ENCODE measurements at places on chromosomes 6 and 20. TPM values are rescaled to one million over a fixed set of nuclear protein-coding genes. Genes with fewer than 3 reads are reported as not detected.

GRCh38 chr20:51573576-51574243, 31.2 kb upstream of the NFATC2 start:
- DNase-seq = no peak

The ESR1 gene
- 0.28 TPM for total RNA-seq

The SNPH gene
- total RNA-seq = 0.71 TPM

DNA sequence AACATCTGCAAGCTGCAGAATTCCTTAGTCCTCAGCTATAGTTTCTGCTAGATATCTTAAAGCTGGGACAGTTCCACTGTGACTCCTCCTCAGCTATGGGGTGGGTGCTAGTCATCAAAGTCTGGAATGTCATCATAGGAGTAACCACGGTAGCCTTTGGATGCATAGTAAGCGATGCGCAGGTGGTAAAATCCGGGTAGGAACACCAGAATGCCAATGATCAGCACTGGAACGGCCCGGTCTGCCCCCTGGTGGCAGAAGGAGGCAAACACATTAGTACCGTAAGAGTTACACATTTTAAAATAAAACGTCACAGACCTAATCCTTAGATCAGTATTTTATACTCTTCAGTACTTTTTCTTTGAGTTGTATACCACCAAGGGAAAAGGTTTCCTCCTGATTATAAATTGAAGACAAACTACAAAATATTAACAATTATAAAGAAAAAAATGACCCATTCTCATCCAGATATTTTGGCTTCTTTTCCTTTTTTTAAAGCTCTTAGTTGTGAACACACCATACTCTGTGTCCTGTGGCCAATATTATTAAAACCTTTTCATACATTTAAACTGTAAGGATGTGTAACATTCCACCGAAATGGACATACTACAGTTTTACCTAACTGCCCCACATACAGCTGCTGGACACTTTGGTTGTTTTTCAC, 18.9 kb downstream of the PCNA start:
- no peak for DNase-seq

The SLC22A2 gene
- not detected for total RNA-seq

DNA sequence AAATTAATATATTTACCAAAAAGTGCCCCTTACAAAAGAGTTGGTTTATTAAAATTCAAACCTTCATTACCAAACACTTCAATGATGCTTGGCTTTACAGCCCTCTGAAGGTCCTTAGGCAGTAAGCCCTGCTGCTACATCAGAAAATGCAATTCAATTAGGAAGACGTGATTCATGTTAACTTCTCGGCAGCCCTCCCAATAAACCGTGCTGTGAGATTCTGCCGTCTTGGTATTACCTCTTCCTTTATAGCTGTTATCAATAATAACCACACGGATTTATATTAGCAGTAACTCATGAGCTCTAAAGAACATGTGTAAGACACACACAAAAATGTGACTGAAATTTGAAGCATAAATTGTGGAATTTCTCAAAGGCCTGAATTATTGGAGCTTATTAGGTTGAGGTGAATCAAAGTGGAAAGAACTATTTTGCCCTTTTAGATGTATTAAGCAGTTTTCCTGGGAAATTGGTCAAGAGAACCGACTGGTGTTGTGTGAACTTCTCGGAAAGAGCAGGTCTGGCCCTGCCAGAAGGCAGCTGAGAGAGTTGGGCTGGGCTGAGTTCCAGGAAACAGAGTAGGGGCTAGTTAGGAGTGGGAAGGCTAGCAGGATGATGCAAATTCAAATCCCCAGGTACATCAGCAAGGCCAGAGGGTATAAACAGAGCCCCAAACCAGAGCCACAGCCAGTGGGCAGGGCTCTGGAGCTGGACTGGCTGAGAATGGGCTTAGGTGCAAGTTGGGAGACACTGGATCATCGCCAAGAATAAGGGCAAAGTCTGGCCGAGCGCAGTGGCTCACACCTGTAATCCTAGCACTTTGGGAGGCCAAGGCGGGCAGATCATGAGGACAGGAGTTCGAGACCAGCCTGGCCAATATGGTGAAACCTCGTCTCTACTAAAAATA, 33.1 kb downstream of the FGD2 start:
- no peak for DNase-seq

- DNase-seq = no peak
These were observed 36.0 kb upstream of the IRF4 start for GRCh38 chr6:355373-356208.

The RIOK1 gene
- 21.3 TPM for total RNA-seq

- DNase-seq = no peak
These were observed 83.6 kb downstream of the MRPL14 start for GRCh38 chr6:44043479-44044153.

DNA sequence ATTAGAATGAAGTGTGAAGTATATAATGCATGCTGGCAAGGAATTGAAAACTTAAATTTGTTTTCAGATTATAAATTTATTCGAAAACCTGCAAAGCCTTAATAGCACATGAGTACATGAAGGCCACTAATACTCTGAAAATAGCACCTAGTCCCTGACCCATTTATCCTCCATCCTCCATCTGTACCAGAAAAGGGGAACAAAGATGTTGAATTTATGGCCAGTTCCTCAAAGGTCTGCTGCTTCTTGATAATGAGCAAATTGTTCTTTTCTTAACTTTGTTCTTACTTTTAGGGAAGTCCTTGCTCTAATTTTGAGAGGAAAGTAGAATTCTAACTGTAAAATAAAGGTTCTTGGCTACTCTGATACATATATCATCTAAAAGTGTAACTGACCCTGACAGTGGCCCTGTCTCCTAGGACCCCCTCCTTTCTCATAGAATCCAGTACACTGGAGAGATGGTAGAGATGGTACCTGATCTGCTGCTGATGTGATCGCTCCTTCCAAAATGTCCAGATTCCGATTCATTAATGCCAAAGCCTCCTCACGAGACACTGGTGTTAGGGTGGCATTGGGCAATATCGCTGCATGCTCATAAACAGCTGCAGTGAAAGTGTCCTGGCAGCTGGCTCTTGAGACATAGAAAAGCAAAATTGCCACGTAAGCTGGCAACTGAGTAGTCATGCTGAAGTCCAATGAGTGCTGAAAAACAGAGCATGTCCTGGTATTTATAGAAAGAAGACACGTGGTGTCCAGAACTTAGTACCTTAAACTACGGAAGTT, at the start of gene VNN1:
Gene VNN1, minus strand, starts transcription at position 704 of the 783 bp plus-strand sequence. Its CDS starts 20 bp downstream, at position 684.
- DNase-seq = no peak

GRCh38 chr6:119671105-119671504, 321.5 kb upstream of the MAN1A1 start:
- no peak for DNase-seq

GRCh38 chr6:145743332-145743731, 8.0 kb upstream of the EPM2A start:
- DNase-seq = no peak

DNA sequence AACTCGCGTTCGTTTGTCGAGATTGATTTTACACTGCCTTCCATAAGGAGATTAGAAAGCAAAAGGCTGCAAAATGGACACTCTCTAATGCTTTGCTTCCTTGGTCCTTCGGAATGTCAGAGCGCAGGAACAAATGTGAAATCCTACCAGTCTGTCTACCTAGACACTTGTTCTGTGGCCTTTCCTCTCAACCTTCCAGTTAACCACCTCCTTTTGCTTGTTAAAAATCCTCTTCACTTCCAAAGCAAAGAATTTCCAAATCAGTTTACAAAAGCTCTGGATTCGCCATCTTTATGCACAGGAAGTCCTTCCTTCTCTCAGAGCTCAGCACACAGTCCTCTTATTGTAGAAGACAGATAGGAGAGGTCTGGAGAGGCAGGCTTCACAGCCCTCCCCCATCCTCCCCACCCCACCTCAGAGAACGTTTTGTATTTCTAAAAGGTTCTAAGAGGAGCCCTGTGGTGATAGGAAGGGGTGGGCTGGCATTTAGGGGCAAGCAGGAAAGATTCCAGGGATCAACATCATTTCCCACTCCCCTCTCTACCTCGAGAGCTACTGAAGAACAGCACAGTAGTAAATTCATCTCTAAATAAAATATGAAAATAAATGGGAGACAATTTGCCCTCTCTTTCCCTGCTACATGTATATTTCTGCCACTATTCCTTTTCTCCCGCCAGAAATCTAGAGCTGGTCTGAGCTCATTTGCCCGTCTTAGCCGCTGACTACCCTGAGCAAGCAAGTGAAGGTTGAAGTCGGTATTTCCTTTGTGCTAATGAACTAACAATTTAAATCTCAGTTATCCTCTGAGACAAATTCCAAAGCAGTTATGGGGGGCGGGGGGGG, 18.9 kb downstream of the TFAP2A start:
- no peak for DNase-seq

The AKIRIN2 gene
- 24.6 TPM for total RNA-seq

The VARS2 gene
- 30.3 TPM for total RNA-seq

DNA sequence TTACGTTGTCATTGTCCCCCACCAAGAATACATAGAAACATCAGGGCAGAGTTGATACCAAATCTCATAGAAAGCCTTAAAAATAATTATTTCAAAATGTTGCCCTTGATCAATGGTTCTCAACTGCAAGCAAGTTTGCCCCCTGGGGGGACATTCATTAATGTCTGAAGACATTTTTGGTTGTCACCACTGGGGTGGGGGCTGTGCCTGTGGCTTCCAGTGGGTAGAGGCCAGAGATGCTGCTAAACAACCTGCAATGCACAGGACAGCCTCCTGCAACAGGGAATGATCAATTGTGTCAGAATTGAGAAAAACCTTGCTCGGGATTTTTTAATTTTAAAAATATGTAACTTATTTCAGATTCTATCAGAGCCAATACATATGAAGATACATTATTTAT, 130.6 kb upstream of the DOK5 start:
- no peak for DNase-seq

- no peak for DNase-seq
These were observed 55.6 kb downstream of the CARMIL1 start for GRCh38 chr6:25334793-25335192.

DNA sequence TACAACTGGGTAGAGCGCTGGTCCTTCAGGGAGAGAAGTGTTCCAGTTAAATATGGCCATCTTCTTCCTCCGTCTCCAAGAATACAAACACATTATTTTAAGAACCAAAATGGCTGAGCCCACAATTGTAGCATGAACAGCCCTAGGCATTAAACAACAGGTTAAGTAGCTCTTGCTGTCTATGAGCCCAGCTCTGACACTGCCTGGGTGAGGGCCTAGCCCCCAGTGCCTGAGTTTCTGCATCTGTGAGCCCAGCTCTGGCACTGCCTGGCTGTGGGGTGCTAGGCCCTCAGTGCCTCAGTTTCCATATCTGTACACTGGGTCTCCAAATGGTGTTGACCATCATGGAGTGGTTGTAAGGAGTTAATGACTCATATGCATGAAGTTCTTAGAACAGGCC, 24.8 kb upstream of the DACT2 start:
- no peak for DNase-seq

The GPLD1 gene
- 7.7 TPM for total RNA-seq
